Epithelial cell of prostate (primary cell): ENCODE measurements at places on chromosomes 4 and X.
A peak's percentile ranks its signal among the peaks of the same experiment; 100 is the strongest.

DNA sequence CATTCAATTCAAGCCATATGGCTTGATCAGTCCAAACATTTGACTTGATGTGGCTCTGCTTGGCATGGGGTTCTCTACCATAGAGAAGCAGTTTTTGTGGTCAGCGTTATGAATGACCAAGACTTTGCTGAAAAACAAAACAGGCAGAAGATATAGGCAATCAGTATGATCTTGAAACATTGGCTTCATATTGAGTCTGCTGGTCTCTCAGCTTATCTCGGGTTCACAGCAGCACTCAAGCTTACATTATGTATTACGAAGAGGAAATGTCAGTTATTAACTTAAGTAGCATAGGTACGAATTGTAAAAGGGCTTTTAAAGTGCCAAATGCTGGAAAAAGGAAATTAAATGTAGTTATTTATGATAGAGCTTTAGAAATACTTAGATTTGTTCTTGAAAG lies 99.0 kb downstream of the AFF2 start:
- DNase-seq, result no peak

DNA sequence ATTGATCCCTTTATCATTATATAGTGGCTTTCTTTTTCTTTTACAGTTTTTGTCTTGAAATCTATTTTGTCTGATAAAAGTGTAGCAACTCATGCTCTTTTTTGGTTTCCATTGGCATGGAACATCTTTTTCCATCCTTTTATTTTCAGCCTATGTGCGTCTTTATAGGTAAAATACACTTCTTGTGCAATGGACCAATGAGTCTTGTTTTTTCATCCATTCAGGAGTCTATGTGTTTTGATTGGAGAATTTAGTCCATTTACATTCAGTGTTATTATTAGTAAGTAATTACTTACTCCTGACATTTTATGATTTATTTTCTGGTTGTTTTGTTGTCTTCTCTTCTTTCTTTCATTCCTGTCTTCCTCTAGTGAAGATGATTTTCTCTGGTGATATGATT lies 66.4 kb upstream of the IL2 start:
- DNase-seq, result no peak

- DNase-seq, result no peak
These were observed 1804.7 kb downstream of the STIM2 start for GRCh38 chr4:28665306-28665705.

DNA sequence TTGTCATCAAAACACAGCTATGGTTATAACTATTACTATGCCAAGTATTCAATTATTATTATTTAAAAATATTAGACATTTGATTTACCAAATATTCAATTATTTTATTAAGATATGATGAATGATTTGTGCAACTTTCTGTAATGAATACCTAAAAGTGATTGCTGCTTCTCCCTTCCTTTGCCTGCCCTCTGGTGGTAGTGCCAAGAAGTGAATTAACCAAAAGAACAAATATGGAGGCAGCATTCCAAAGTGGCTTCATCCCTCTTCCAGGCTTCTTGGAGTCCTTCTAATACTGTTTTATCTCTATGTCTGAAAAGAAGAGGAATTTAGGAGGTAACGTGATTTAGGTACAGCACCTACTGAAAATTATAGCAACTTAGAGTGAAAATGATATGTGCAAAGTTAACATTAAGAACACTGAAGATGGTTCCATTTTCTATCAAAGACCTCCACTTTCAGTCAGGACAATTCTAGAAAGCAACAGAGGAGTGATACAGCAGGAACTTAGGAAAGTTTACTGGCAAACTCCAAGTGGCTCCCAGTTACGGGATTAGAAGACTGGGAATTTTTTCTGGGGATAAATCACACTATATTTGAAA lies 43.0 kb downstream of the ENPEP start:
- DNase-seq, result no peak

DNA sequence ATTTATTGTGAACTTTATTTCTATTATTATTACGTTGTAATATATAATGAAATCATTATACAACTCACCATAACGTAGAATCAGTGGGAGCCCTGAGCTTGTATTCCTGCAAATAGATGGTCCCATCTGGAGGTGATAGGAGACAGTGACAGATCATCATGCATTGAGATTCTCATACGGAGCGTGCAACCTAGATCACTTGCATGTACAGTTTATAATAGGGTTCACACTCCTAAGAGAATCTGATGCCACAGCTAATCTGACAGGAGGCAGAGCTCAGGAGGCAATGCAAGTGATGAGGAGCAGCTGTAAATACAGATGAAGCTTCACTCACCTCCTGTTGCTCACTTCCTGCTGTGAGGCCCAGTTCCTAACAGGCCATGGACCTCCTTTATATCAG lies 2170.2 kb downstream of the PCDH7 start:
- DNase-seq, result no peak

- DNase-seq, result no peak
These were observed 19.1 kb upstream of the CXCL11 start for GRCh38 chr4:76055016-76055415.

GRCh38 chr4:80257851-80258250 lies 8.6 kb upstream of the FGF5 start:
- no peak for DNase-seq

- DNase-seq, result peak; percentile 16
These were observed 75.2 kb downstream of the CD38 start for GRCh38 chr4:15853345-15853744.

DNA sequence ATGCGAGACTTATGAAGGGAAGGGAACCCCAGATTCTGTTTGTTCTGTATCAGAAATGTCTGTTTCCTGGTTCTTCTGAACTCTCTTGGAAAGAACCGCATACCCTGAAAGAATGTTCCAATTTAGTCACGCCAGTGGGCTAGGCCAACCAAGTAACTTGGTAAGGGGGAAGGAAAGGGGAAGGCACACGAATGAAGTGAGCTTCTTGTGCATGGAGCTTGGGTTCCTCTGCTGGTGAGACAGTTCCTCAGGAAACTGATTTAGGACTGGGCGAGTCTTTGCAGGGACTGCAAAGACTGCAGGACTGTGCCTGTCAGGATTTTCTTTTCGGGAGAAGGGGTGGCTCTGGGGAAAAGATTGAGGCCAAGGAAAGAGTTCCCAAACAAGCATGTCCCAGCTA lies 35.6 kb downstream of the FRMPD3 start:
- no peak for DNase-seq

DNA sequence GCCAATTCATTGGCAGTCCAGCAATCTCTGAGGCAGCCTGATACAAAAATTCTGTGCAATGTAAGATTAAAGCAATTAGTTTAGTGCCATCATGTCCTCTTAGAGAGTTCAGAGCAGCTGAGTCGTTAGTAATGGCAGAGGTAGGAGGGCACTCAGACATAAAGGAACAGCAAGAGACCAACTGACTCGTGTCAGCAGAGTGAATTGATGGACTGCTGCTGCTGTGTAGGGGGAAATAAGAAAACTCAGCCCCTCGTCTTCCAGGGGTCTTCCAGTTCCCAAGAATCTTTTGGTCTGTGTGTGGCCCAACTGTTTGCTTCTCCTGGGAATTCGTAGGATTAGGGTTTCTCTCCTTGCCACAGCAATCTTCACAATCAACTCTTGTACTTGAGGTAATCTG lies 100.9 kb downstream of the TTC29 start:
- DNase-seq, result no peak

GRCh38 chrX:136880003-136880451 lies 498 bp downstream of the RBMX start:
- DNase-seq, result no peak

- no peak for DNase-seq
These were observed 74.1 kb downstream of the ANOS1 start for GRCh38 chrX:8657883-8658282.

DNA sequence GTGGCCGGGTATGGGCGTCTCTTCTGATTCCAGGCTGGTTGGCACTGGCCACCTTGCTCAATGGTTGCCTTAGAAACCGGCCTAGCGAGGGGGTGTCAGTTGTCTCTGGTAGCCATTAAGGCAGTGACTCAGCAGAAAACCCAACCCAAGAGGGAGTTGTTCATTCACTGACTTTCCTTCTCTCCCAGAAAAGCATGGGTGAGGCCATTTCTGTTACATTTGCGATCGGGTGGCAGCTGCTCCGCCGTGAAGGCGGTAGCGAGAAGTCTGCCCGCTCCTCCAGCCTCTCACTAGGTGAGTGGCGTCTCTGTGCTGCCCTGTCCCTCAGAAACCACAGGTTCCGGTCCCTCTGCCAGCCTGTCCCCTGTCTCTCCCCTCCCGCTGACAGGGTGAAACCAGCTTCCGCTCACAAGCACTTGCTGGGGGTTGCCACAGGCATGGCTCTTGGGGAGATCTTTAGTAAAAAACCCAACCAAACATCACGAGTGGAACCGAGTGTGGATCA lies 17.4 kb downstream of the IRAK1 start:
- DNase-seq, result no peak

GRCh38 chr4:112381996-112382692 lies 85.0 kb downstream of the ALPK1 start:
- DNase-seq, result no peak

DNA sequence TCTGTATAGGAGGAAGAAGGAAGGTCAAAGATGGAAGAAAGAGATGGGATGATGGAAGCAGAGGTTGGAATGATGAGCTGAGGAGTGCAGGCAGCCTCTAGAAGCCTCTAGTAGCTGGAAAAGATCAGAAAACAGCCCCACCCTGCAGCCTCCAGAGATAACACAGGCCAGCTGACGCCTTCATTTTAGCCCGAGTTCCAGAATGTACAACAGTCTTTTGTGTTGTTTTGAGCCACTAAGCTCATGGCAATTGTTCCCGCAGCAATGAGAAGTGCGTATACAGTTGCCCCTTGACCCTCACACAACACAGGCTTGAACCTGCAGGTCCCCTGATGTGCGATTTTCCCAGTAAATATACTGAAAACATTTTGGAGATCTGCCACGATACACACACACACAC lies 72.0 kb downstream of the WFS1 start:
- DNase-seq, result no peak

- no peak for DNase-seq
These were observed 1.0 kb downstream of the GPKOW start for GRCh38 chrX:49122499-49122898.

DNA sequence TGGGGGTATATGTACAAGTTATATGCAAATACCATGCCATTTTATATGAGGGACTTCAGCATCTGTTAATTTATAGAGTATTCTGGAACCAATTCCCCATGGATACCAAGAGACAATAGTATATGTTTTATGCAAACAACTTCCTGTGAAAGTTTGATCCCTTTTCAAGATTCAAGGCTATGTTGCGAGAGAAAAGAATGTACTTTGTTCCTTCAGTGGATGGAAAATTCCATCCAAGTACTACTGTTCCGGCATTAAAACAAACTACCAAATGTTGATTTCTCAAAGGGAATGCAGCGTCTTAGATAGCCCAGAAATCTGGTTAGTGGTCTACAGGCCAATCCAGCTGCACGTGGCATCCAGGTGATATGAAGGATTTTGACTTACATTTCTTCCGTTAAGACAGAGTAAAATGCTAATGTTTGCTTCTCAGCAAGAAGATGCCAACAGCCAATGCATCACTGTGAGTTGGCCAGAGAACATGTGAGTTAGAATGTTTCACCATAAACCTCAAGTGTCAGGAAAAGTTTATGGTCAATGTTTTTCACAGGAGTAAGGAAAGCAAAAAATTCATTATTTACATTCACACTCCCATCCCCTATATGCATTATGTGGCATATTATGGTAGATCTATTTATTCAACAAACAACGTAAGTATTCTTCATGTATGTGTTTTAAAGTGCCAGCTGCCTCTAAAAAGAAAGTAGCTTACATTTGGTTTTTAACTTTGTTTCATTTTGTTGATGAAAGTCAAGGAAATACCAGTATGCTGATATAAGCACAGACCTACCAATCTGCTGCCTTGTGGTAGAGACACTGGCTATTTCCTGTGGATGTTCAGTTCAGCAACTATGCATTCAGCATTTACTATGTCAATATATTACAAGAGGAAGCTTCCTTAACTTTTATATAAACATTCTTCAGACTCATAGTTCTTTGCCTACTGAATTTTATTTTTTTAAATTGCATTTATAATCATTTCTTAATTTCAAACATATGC lies 44.4 kb downstream of the METTL14 start:
- DNase-seq, result no peak

DNA sequence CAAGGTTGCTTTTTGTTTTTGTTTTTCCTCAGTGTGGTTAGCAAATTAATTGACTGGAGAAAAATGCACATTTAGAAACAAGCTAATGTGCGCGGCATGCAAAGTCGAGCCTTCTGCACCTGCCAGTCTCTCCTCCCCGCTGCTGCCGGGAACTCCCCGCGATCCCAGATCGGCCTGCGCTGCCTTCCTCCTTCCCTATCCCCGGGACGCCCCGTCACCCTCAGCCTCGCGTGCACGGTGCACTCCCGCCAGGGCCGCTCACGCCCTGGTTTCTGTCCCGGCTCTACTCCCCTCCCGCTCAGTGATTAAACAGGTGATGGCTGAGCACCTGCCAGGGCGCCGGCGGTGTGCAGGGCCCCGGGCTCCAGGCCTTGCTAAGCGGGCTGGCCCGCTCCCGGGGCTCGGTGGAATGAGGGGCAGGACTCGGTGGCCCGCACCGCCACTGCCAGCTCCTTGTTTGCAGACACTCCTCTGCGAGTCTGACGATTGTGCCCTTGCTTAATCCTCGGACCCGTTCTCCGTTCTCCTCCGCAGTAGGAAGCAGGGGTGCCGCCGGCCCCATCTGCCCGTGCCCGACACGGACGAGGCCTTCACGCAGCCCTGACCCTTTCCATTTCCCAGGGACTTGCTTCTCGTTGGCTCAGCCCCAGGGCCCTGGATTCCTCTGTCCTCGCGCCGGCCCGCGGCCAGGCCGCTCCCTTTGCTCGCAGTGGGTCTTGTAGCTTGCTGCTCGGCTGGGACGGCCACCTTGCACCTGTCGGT lies 143.4 kb downstream of the TRIML1 start:
- DNase-seq, result no peak

DNA sequence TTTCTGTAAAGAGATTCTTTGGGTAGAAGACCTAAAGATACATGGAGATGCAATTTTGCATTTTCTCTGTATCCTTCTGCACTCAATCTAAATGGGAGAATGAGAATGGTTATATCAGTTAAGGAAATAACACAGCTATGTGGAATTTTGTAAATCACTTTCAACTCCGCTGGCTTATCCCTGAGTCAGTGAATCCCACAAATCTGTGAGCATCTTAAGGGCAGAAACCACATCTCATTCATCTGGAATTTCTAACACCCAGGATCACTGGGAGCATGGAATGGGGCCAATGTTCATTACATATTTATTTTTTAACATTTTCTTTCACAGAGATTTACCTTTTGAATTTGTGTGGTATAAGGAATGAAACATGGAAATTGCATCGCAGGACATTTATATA lies 167.8 kb downstream of the CFAP47 start:
- DNase-seq, result no peak

DNA sequence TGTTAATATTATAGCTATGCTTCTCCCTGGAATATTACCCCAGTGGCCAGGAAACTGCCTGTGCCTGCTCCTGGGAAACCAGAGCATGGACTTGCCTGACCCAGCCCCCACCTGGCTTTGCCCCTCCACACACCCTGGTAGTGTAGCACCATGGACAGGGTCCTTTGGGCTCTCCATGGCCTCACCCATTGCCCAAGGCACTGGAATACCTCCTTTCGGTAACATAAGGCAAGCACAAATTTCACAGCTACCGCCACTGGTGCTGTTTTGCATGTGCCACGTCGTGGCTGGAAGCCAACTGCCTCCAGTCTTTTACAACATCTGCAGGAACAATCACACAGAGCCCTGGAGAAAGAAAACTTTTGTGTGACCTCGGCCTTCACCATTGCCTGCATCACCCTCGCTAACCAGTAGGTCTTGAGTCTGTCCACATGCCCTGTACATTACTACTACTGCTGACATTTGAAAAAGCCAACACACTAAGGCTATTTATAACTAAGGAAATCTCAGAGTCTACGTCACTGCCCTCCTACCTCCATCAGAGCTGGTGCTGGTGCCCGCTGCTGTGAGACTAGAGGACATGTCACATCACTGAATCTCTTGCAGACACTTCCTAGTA lies 47.7 kb downstream of the HPGD start:
- no peak for DNase-seq
